ENCODE measurements at places on chromosomes 2 and 18.
A peak's percentile ranks its signal among the peaks of the same experiment; 100 is the strongest.

GRCh38 chr2:36277146-36277808 is 78.3 kb upstream of the CRIM1 start:
- no peak for DNase-seq

- DNase-seq: peak; percentile 24
Measured at GRCh38 chr18:650428-650858, 7.0 kb upstream of the TYMS start.

DNA sequence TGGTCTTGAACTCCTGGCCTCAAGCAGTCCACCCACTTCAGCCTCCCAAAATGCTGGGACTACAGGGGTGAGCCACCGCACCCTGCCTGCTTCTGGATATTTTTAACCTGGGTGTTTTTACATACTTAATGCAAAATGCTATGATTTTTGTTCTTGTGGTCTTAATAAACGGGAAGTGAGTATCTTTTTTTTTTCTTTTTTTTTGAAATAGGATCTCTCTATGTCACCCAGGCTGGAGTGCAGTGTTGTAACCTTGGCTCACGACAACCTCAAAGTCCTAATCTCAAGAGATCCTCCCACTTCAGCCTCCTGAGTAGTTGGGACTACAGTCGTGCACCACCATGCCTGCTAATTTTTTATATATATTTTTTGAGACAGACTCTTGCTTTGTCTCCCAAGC is 19.2 kb upstream of the ASXL2 start:
- DNase-seq: no peak

DNA sequence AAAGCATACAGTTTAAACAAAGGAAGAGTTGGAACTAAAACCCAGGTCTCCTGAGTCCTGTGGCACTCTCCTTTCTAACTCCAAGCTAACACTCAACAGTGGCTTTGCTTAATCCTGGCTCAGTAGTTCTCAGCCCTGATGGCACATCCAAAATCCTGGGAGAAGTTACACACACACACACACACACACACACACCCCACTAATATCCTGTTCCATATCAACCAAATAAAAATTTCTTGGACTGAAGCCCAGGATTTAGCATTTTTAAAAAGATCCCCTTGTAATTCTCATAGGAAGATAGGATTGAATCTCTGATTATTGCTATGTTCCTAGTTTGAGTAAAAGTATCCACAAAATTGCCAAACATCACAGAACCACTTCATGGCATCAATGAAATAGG is 136.1 kb upstream of the RIOK3 start:
- DNase-seq: no peak

DNA sequence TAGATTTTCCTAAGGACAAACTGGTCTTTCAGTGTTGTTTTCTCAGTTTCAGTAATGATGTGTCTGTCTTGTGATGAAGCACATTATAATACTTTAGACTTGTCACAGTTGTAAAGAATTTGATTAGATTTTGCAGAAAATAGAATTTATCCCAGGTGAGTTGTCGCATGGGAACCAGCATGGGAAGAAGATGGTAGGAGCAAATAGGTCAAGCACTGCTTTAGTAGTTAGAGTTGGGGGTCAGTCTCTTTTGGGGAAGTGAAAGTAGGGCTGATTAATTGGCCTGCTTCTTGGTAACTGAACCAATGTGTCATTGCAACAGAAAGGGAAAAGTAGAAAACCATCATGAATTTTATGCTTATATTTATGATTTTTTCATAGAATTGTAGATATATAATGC is 153.2 kb upstream of the MYO3B start:
- DNase-seq: no peak

GRCh38 chr18:61736133-61736532 is 156.7 kb downstream of the RNF152 start:
- DNase-seq: no peak

GRCh38 chr2:56185582-56186046 is 1.8 kb downstream of the CCDC85A start:
- no peak for DNase-seq

- no peak for DNase-seq
Measured at GRCh38 chr2:83305758-83306378, 1153.2 kb downstream of the SUCLG1 start.

DNA sequence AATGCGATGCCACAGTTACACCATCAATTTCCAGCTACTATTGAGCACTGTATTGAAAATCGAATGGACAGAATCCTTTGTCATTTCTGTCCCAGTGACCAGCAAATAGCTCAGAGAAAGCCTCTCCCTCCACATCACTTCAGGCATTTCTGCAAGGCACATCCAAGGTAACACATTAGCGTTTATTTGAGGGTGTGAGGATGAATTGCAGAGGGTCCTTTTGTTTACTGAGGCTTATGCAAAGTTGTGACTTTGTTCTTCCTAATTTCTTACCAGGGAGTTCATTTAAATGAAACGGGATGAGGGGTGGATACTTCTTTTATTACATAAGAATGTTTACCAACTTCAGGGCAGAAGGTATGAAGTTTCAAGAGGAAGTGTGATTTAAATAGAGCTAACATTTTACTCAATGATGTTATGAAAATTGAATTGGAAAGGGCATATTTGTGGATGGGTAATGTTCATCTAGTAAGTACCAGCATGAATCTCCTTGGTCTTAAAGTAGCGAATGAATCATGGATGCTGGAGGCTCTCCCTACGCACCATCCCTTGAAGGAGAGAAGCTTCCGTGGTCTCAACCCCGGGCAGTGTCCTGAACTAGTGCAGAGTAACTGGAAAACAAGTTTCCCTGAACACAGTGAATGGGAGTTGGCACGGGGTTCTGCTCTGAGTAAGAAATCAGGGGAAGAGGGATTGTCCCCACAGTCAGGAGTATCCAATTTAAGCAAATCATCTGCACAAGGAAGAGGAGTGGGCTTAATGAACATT is 756.5 kb downstream of the GALR1 start:
- no peak for DNase-seq

- no peak for DNase-seq
Measured at GRCh38 chr2:123086613-123087385, 938.3 kb upstream of the CNTNAP5 start.

DNA sequence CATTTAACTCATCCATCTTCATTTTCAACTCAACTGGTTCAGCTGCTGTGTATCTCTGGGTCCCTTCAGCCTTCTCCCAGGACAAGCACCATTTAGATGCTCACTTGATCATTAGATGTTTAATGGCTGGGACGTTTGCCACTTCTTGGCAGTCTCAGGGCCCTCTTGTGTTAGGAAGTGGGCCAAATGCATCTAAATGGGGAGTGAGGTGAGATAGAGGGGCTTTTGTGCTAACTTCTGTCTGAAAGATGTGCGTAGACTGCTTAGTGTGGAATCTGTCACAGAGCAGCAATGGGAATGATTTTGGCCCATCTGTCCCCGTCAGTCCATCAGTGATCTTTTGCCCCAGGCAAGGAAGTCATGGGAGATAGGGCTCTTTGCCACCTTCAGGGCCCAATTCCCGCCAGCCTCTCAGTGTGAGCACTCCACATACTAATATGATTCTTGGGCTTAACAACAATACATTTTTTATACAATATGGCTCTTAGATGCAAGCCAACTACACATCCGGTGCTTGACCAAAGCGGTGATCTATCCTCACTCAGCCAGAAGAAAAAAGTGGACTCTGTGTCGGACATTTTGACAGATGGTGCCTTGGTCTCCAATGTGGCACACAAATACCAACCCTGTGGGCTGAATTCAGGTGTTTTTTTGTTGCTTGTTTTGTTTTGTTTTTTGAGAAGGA is 95.7 kb upstream of the EPC2 start:
- no peak for DNase-seq

DNA sequence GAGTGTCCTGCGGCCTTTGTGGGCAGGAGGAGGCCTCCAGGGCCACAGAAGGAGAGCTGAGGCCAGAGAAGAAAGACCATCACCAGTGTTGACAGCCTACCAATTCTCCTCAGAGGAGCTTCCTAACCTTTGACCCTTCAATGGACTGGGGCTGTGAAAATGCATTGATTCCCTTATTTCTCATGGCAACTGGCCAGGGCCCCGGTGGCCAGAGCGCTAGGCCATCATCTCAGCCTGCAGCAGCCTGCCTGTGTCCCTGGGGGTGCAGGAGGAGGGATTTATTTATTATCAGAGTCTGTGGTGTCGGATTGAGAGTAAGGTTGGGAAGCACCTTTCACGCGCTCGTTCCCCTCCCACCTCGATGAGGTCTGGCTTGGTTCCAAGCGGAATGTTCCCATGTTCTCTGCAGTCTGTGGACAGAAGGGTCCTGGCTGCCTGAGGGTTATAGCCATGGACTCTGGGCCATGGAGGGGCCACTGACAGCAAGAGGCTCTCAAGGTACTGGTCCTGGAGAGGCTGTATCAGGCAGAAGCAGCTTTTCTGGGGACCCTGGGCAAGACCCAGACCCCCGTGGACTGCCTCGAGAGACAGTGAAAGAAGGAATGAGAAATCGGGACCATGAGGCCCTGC is 53.8 kb downstream of the CYP27C1 start:
- no peak for DNase-seq

- no peak for DNase-seq
Measured at GRCh38 chr2:22981785-22982184, 403.2 kb upstream of the KLHL29 start.

GRCh38 chr18:13530879-13531387 is 195.4 kb downstream of the FAM210A start:
- DNase-seq: peak; percentile 18

- DNase-seq: no peak
Measured at GRCh38 chr2:79782576-79783452, 270.0 kb downstream of the CTNNA2 start.

- DNase-seq: no peak
Measured at GRCh38 chr2:217396165-217396564, 536.3 kb upstream of the TNP1 start.

- no peak for DNase-seq
Measured at GRCh38 chr2:187541086-187542085, 12.8 kb downstream of the TFPI start.
